T-cell (primary cell): ENCODE measurements at places on chromosomes 6 and 20. TPM values are rescaled to one million over a fixed set of nuclear protein-coding genes. Genes with fewer than 3 reads are reported as not detected.

DNA sequence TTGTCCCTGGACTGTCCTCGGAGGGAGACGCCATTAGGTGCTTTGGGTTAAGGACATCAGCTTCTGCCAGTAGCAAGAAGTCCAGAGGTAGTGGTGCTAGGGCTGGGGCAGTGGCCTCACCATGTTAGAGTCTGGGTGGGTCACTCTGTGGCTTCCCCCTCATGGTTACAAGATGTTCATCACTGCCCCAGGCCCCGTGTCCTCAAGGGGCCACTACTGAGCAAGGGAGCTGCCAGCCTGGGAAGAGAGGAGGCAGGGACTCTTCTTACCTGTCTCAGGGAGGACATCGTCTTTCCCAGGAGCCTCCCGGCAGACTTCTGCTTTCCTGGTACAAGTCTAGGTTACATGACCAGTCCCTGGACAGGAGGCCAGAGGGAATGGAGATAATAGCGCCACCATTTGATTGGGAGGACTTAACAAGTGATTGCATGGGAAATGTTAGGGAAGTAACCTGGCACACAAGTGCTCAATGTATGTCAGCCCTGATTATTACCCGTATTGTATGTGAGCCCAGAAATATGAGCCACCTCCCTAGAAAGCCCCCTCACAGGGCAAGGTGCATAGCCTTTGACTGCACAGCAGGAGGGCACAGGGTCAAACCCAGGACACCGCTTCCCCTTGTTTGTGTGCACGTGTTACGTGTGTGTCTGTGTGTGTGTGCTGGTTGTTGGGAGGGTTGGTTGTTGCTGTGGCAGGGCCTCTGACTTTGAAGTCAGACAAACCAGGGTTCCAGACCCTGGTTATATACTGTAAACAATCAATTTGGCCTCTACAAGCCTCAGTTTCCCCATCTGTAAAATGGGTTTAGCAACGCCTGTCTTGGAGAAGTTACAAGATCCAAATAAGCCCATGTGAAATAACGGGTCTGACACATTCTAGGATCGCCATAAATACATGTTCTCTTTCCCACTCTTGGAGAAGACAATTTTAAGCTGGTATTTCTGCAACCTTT is 30.0 kb downstream of the SIRPA start:
- H3K4me3 ChIP-seq, result no peak overlapping the region
- H3K36me3 ChIP-seq, result no peaks in the 10 kb centered on the region
- no peak overlapping the region for H3K27ac ChIP-seq
- no peak for DNase-seq
- H3K4me1 ChIP-seq, result no peaks in the 10 kb centered on the region

GRCh38 chr6:105097288-105097687 is 82.5 kb downstream of the POPDC3 start:
- no peaks in the 10 kb centered on the region for H3K4me1 ChIP-seq
- H3K36me3 ChIP-seq, result no peaks in the 10 kb centered on the region
- no peak for DNase-seq

Gene IL17F
- total RNA-seq, result not detected

DNA sequence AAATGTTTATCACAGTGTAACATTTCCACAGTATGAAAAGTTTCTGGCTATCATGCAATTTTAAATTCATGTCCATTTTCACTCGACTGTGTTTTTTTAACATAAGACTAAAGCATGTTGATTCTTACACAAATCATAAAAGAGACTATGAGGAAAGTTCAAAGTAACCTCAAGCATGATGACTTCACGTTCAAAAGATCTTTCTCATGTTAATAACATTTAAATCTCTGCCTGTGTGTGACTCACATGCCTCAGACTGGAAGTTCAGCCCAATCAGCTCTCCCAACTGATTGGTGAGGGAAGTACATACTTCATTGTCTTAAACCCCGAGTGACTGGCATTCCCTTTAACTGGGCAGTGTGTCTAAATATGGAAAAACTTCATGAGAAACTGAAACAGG is 37.4 kb downstream of the ATXN1 start:
- H3K27me3 ChIP-seq, result no peaks in the 10 kb centered on the region
- H3K36me3 ChIP-seq, result no peaks in the 10 kb centered on the region
- H3K4me3 ChIP-seq, result no peak overlapping the region

GRCh38 chr20:8309634-8310033 is 177.6 kb downstream of the PLCB1 start:
- H3K4me1 ChIP-seq, result peaks cover 4% of the 10 kb centered on the region
- H3K4me3 ChIP-seq, result no peak overlapping the region
